ENCODE measurements at places on chromosomes 4 and X.

DNA sequence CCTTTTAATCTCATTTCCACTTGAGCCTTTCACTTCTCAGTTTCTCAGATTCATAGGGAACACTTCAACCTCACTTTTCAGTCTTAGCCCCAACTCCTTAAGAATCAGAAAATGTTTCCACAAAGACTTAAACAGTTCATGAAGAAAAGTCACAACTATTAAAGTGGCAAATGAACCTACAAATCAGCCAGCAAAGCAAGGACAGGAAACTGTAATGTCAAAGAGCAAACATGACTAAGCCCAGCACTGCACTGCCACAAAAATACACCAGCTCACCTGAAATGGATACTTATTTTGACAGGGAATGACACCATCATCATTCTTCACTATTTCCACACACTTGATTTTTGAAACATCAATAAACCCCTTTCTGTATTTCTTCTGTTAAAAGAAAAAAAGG, 41.8 kb upstream of the TXK start:
- no peak for DNase-seq

- DNase-seq = no peak
Measured at GRCh38 chr4:40939856-40940255, 190.1 kb downstream of the NSUN7 start.

GRCh38 chr4:183082053-183082452, 17.0 kb upstream of the WWC2 start:
- DNase-seq = no peak

- no peak for DNase-seq
Measured at GRCh38 chr4:156660465-156660864, 311.1 kb downstream of the PDGFC start.

DNA sequence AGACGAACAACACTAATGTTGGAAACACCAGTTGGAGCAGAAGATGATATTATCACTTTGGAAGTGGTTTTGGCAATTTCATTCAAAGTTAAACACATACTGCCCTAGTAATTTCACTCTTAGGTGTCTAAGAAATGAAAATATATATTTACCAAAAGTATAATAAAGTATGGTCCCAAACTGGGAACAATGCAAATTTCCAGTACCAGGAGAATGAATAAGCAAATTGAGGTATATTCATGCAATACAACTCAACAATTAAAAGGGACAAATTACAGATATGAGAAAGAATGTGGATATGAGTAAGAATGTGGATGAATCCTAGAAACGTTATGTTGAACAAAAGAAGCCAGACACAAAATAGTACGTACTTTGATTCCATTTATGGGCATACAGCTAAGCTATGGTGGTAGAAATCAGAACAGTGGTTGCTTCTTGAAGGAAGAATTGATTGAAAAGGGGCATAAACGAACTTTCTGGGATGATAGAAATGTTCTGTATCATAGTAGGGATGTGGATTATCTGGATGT, 10.0 kb downstream of the ELMOD2 start:
- no peak for DNase-seq

- DNase-seq = no peak
Measured at GRCh38 chr4:31580843-31581242, 860.7 kb downstream of the PCDH7 start.

DNA sequence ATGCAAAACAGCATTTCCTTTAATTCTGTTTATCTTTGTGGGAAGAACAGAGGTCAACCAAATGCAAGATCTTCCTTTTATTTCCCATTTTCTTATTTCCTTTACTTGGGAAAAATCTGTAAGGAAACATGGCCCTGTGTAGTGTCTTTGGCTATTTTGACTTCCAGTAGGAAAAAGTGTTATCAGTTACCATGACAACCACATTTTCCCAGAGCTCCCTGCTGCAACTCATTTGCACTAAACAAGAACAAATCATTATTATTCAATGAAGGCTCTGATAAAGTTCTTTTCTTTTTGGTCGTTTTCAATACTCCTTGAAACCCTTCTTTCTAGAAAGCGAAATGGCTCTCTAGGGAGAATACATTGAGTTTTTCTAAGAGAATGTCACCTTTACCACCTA, 117.2 kb upstream of the DDX53 start:
- DNase-seq = no peak

- DNase-seq = no peak
Measured at GRCh38 chr4:183183906-183184535, 85.0 kb downstream of the WWC2 start.

GRCh38 chrX:54934890-54935289, 14.3 kb downstream of the TRO start:
- no peak for DNase-seq

DNA sequence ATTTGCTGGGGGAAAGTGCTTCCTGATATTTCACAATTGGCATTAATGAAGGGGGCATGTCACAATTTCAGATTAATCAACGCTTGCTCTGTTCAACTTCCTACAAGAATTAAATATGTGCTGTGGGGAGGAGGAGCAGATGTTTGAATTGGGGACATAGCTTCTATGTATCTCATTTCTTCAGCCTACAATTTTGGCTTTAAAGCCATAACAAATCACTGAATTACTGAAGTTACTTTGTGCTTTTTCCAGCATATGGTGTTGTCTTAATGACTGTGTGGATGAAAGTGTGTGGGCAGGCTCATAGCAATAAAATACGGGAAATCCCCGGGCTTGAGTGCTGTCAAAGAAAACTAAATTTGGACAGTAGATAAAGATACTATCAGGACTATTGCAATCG, 813 bp downstream of the TLR7 start:
- no peak for DNase-seq

- DNase-seq = no peak
Measured at GRCh38 chr4:187604984-187605383, 390.6 kb upstream of the ZFP42 start.

DNA sequence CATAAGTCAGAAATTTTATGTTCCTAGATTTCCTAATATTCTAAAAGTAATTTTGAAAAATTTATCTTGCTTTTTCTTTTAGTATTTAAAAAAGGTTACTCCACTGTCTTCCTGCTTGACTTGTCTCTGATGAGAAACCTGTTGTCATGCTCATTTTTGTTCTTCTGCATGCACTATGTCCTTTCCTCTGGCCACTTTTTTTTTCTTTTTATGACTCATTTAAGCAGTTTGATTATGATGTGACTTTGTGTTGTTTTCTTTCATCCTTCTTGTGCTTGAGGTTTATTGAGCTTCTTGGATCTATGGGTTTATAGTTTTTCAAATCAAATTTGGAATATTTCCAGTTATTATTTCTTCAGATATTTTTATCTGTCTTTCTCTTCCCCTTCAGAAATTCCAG, 12.0 kb upstream of the UFSP2 start:
- DNase-seq = no peak

DNA sequence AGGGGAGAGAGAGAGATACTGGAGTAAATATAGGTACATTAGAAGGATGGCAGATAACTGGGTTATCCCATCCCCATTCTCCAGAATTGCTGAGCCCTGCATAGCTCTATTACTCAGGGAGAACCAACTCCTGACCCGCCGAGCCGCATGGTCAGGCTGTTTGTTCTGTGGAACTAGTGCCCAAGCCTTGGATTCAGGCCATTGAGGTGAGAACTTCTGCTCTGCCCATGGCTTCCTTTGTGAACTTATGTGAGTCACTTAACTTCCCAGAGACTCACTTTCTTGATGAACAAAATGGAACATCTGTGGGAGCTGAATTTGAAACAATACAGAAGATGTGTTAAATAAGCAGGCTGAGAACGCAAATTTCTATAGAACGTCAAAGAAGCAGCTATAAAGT, 54.2 kb downstream of the SPATA18 start:
- no peak for DNase-seq

DNA sequence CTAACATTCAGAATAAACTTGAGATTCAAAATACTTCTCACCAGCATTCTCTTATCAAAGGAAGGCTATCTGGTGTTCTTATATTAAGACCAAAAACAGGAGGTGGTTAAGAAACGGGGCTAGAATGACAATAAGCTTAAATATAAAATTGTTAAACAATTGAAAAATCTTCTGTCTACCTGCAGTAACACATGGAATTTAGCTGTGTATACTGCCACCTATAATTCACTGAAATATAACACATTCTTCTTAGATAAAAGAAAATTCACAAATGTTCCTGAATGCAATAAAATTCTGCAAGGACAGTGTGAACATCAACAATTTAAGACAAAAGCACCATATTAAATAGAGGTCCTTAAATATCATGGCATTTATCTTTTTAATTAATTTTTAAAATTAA, 11.5 kb upstream of the PCDH10 start:
- DNase-seq = no peak

GRCh38 chr4:154310578-154310977, 181.0 kb downstream of the DCHS2 start:
- DNase-seq = no peak

GRCh38 chrX:137431693-137432488, 134.0 kb upstream of the ZIC3 start:
- DNase-seq = no peak

- DNase-seq = no peak
Measured at GRCh38 chr4:83686166-83686565, 150.3 kb downstream of the GPAT3 start.

- DNase-seq = no peak
Measured at GRCh38 chr4:139692309-139693012, 26.8 kb downstream of the MGST2 start.

- no peak for DNase-seq
Measured at GRCh38 chr4:704971-705277, 708 bp upstream of the PCGF3 start.

GRCh38 chrX:15274946-15275345, 5.1 kb upstream of the ASB9 start:
- DNase-seq = no peak

DNA sequence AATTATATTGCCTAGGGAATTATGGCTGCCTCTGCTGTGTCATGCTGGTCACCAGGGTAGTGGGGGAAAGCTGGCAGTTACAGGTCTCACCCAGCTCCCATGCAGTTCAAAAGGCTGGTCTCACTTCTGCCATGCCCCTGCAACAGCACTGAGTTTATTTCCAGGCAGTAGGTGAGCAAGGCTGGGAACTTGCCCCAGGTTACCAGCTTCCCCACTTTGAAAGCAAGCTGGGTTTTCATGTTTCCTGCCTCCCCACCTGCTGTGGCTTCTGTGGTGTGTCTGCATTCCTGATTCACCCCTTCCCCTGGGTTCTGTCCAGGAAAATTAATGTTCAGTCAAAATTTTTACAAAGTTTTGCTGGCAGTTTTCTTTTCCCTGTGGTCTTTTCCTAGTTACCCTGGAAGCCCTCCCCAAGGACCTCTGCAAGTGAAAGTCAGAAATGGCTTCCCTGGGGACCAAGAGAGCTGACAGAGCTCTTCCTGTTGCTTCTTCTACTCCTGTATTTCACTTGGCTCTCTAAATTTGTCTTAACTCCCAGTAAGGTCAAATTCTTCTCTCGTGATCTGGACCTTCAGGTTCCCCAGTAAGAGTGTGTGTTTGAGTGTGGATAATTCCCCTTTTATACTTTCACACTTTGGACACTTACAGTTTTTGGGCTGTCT, 58.5 kb upstream of the AGTR2 start:
- DNase-seq = no peak

All from neuronal stem cell (in vitro differentiated cells).